ENCODE measurements at places on chromosomes 6 and 20.

DNA sequence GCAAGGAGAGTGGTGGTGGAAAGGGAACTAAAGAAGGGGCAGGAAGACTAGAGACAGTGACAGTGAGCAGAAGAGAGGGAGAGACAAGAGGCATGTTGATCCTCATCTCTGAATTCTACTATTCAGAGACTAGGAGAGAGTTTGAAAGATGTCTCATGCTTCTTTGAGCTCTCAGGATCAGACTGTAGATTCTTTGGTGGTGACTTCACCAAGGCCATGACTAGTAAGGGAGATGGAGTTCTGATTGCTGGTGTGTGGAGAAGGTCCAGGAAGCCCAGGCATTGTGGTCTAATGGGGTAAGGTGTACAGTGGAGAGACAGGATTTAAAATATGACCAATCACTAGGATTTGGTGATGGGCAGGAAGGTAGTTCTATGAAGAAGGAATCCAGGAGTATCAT, 713 bp downstream of the WFDC9 start:
- no peak for DNase-seq

- DNase-seq, result no peak
These were observed 78.5 kb upstream of the ASF1A start for GRCh38 chr6:118815495-118815894.

DNA sequence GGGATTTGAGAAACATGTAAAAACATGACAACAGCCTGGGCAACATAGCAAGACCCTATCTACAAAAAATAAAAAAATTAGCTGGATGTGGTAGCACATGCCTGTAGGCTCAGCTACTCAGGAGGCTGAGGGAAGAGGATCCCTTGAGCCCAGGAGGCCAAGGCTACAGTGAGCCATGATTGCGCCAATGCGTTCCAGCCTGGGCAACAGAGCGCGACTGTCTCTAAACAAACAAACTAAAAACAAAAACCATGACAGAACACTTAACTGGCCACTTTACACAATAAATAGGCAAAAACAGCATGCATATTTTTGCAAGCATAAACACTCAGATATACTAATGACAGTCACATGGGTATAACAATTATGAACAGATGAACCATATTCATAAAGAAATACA, 60.0 kb downstream of the SYTL3 start:
- no peak for DNase-seq

DNA sequence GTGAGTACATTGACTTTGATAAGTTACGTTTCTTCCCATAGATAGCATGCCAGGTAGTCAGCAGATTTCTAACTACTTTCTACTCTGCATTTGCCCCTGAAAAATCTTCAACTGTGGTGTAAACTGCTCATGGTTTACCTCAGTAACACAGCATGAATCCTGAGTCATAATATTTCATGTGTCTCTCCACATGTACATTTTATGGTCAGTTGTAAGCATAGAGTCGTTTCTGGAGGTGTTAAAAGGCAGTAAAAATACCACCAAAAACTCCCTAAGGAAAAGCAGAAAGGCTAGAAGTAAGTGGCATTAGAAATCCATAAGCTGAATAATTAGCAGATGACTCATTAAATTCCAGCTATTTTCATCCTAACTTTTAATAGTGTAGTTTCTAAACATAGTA, 4.1 kb upstream of the GPR63 start:
- no peak for DNase-seq

GRCh38 chr20:50263831-50264230, 73.2 kb downstream of the CEBPB start:
- no peak for DNase-seq
